ENCODE measurements at places on chromosomes 11 and 22.

DNA sequence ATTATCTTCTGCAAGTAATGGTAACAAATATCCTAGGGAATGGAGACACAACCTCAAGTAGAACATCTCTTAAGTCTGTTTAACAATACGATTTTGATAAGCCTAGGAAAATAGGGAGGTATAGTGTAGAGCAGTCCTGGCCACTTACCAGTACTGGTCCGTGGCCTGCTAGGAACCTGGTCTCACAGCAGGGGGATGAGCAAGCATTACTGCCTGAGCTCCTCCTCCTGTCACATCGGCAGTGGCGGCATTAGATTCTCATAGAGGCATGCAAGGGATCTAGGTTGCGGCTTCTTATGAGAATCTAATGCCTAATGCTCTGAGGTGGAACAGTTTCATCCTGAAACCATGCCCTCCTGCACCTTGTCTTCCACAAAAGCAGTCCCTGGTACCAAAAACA lies 4.4 kb downstream of the OR51V1 start:
- no peak for DNase-seq

DNA sequence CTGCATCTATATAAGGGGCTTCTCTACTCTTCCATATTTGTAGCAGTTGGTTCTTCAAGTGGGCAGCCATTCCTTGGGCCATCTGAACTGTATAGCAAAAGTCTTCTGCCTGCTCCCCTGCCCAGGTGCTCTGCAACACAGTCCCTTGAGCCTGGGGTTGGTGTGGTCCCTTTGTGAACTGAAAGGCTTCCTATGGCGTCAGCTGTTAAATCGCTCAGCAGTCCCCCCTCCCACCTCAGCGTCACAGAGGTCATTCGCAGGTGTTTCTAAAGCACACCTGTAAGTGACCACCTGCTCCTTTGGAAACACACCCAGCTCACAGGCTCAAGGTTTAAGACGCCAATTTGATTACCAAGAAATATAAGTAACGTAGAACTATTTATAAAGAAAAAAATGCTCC lies 37.0 kb downstream of the CYB5R2 start:
- no peak for DNase-seq

DNA sequence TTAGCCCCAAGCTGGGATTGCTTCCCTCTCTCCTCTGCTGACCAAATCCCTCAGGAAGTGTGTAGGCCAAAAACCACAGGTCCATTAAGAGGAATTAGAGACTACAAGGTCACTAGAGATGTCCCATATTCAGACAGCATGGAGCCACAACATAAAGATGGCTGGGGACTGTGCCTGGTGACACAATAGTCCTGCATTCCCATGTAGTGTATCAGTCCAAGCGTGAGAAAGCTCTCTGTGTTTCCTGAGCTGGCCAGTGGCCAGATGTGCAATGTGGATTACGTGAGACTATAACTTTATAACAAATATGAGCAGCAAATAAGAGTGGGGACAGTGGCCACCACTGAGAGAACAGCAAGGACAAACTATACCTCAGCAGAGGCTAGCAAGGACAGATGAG lies 7.6 kb upstream of the MS4A10 start:
- DNase-seq = no peak

DNA sequence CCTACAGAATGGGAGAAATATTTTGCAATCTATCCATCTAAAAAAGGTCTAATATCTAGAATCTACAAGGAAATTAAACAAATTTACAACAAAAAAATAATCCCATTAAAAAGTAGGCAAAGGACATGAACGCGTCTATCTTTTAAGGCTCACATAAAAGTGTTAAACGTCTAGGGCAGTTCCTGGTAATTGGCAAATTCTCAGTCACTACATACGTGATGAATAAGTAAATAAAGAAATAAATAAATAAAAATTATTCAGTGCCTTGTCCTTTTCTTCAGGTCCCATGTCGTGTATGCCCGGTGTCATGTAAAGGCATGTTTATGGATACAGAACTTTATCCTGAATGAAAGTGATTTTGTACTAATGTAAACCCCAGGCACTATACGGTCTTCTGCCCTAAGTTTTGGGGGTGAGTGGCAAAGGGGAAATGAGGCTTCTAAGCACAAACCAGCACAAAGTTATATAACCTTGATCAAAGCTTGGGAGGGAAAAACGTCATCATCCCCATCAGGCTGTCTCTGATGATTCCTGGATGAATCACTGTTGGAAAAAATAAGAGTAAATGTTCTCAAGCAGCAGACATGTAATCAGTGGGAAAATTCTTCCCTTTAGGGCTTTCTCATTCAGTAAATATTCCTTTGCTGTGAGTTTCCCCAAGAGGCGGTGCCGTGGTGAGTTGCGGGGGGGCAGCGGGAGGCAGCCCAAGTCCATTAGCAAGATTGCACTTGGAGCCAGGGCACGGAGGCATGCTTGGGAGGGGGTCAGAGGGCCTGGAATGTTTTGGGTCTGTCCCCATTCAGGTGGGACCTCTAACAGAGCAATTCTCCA lies 30.4 kb upstream of the MICAL2 start:
- DNase-seq = no peak

DNA sequence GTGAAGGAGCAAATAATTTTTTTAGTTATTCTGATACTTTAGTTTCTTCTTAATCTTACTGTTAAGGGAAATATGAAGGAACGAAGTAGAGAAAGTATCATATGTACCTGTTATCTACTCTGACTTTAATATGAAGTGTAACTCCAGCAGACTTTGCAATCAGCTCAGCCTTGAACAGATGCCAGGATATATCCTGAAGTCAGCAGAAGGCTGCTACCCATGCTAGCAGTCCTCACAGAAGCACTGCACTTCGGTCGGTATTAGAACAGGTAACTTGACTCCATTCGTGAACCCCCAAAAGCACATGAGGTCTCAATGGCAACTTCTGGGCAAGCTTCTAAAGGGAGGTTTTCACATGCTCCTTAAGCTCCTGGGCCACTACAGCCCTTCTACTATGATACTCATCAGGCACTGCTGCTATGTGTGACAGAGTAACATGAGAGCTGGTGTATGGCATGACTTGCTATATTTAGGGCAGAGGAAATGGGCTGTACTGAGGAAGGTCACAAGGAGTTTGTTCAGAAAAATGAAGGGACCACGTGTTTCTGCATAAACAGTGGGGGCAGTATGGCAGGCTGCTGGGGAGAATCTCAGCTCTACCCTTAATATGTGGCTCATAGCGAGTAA lies 344.1 kb downstream of the SOX6 start:
- no peak for DNase-seq

- no peak for DNase-seq
These were observed 7.2 kb downstream of the LYVE1 start for GRCh38 chr11:10561043-10561818.

GRCh38 chr11:76777876-76778275 lies 5.3 kb upstream of the TSKU start:
- no peak for DNase-seq

DNA sequence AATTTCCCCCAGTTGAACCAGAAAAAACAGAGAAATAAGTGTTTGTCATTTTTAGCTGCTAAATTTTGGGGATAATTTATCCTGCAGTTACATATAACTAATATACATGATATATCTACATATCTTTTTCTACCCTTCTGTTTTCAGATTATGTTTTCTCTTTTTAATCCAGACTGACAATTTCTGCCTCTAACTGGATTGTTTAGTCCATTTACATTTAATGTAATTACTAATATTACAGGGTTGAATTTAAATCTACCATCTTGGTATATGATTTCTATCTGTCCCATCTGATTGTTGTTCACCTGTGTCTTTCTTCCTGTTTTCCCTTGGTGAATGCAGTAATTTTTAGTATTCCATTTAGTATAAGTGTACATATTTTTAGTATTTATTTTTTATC lies 5.7 kb downstream of the NNMT start:
- no peak for DNase-seq

GRCh38 chr11:74278103-74278502 lies 33.3 kb downstream of the P4HA3 start:
- no peak for DNase-seq
